ENCODE measurements at places on chromosomes 1 and 21.

DNA sequence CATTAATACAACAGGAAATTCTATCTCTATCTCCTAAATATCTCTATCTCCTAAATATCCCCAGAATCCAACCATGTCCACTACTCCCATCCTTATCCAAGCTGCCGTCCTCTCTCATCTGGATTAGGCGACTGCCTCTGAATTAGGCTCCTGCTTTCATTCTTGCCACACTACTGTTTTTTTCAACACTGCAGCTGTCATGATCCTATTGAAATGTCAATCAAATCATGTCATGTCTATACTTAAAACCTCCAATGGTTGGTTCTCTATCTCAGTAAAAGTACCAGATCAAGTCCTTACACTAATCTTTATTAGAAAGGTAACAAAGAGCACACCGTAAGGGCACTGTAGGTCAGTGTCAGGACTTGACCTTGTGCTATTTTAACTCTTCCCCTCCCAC is 82.0 kb upstream of the NFIA start:
- DNase-seq, result no peak

GRCh38 chr1:109659997-109660690 is 4.2 kb downstream of the GSTM4 start:
- no peak for DNase-seq

GRCh38 chr1:97084546-97084945 is 363.0 kb downstream of the PTBP2 start:
- no peak for DNase-seq

GRCh38 chr1:76102046-76102445 is 27.5 kb downstream of the ST6GALNAC3 start:
- DNase-seq, result no peak

DNA sequence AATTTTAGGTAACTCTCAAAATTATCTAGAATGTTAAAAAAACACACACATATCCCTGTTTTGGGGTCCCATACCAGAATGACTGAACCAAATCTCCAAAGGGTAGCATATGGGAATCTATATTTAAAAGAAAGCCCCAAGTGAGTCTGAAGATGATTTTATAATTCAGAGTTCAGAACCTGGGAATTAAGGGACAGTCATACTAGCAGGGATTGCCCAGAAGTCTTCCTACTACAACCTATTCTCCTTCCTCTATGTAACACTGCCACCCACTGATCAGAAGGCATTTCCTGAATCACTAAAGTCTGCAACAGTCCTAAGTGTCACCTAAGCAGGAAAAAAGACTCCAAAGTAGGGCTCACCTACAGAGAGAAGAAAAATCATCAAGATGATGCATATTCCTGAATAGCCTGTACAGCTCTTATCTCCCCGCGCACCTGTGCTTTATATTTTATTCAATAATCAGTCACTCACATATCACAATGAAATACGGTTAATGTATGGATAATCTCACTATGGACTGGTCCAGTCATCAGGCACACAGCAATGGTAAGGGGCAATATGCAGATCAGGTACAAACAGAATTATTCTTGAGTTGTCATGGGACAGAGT is 4.9 kb downstream of the RGS1 start:
- no peak for DNase-seq

- no peak for DNase-seq
These were observed 18.1 kb upstream of the PRDM2 start for GRCh38 chr1:13681921-13682320.

- DNase-seq, result no peak
These were observed 109.6 kb downstream of the PCP4 start for GRCh38 chr21:39976800-39977199.

GRCh38 chr1:18599086-18599485 is 31.6 kb upstream of the PAX7 start:
- no peak for DNase-seq

GRCh38 chr1:149844101-149844500 is 55.3 kb upstream of the BOLA1 start:
- no peak for DNase-seq

DNA sequence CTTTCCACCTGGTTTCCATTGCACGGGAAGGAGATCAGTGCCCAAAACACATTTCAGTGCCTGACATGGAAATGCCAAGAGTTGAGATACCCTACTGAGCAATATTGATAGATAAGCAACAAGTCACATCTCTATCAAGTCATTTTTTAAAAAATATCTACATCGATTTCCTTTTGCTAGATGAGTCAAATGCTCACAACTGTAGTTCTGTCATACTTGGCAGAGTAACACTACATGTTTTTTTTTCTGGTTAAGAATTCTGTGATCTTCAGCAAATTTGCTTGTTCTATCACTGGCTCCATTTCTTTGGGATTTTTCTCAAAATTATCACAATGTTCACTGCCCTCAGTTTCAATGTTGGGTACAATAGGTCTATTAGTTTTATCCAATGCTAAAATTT is 145.4 kb downstream of the ZC3H11B start:
- DNase-seq, result no peak

- no peak for DNase-seq
These were observed 18.4 kb downstream of the VANGL1 start for GRCh38 chr1:115660151-115660550.

DNA sequence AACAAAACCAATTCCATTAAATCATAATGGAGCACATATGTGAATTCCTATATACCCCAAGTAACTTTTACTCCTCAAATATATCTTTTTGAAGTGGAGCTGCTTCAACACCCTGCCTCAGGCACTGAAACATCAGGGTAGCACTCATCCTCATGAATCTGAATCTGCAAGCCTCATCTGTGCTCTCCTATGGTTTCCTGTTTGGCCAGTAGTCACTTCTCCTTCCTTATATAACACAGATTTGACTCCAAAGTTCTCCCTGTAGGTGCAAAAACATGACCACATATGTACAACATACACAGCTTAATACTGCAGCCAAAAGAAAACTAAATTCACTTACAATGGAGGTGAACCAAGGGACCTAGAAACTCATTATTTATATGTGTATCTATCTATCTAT is 7.2 kb downstream of the TRIT1 start:
- no peak for DNase-seq

GRCh38 chr21:29371464-29371863 is 72.7 kb downstream of the BACH1 start:
- DNase-seq, result no peak

GRCh38 chr1:150973836-150974579 is 627 bp downstream of the CERS2 start:
- DNase-seq, result no peak

DNA sequence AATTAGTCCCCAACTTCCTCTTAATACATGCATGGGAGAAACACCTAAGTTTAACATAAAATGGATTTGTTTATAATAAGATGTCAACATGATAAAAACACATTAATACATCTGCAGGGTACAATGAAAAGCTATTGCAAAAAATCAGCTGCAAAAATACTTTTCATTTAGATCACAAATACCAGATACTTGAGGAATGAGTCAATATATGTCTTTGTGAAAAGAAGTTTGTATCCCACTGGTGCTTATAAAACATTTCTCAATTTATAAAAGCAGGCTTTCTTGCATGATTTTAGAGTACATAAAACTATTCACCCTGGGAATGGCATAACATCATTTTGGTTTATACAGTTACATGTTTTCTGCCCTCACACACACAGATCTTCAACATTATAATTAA is 18.6 kb upstream of the PRKAA2 start:
- no peak for DNase-seq

- no peak for DNase-seq
These were observed 14.5 kb downstream of the SAMD11 start for GRCh38 chr1:938088-938683.

DNA sequence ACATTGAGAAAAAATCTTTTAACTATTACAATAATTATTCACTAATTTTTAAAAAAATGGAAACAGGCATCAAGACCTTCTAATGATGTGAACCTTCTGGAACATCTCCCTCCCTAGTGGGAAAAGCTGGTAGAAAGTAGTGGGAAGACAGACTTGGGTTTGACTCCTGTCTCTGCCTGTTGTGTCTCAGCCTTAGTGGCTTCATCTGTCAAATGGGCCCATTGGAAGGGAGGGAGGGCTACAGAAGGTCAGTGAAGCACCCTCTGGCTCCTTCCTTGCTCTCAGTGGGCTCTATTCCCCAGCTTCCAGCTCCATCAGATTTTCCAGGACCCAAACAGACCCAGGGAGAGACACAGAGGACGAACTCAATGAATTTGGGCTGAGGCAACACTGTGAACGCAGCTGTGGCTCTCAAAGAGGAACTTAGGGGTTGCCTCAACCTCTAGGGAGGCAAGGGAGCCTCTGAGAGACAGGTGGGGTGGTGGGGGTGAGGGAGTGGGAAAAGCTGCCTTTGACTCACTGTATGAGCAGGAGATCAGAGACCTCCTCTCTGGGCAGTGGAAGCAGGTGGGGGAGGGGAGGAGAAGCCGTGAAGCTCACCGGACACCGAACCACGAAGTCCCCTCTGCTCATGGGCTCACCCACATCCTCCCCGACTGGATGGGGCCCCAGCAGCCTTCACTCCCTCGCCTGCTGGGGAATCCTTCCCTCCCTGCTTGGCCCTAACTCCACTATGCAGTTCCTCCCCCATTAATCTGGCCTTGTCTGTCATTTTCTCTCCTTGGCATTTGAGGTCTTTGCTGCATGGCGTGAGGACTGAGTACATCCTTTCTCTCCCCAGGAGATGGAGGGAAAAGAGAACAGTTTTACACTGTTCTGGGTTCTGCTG is 4.5 kb downstream of the CNR2 start:
- DNase-seq, result no peak

DNA sequence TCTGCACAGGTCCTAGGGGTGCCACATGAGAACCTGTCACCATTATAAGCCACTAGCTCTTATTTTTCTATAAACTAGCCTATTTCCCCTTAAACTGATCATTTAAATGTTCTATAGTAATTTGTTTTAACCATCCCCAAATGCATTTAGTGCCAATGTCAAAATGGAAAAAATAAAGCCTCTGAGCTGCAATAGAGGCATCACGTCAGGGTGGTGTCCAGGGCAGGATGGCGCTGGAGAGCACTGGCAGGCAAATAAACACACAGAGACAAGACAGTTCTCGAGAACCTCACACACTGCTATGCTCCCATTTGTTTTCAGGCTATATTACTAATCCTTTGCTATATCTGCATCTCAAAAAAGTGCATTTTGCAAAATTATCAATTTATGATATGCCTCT is 73.4 kb upstream of the NEK2 start:
- DNase-seq, result no peak

DNA sequence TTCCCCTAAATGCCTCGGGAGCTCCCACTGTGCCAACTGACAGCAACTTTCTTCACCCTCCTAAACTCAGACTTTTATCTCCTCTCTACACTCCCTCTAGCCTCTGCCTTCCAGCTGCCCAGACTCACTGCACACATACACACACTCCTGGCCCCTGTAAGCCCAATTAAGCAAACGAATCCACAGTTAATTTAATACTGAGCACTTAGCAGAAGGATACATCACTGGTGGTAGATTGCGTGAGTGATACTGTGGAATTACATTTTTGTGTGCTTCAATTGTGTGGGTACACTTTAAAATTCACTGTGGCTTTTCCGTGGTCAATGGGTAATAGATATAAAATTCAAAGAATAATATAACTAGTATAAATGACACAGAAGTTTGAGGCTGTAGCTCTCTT is 33.6 kb upstream of the GJB5 start:
- no peak for DNase-seq

DNA sequence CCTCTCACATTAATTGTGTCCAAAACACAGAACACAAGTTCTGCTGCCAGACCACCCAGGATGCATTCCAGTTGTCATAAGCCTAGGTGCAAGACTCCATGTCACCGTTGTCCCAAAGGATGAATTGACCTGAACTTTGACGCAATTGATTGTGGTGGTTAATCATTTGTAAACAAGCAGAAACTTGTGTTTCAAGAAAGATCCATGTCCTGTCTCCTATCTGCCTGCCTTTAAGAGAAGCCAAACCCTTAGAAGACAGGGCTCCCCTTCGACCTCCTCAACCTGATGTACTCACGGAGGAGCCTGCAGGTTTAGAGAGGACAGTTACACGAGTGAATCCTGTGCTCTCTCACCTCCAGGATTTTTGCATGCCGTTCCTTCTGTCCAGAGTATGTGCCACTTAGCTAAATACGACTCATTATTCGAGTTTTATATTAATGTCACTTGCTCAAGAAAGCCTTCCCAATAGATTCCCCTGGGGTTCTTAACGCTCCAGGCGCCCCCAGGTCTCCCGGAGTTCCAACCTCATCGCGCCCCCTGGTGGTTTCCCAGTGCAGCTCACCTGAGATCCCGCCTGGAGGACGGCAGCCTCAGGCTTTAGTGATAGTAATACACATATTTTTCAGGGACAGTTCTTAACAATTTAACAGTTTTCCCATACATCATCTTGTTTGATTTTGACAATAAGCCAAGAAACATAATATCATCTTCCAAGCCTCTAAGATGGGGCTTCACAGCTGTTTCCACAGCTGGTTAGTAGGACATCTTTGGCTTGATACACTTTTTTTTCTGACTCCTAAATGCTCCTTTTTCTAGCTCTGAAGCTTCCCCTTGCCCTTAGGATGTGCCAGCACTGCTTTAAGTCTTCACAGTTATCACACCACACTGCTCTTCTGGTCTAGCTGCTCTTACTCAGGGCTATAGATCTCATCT is 2.4 kb upstream of the C8B start:
- DNase-seq, result no peak

DNA sequence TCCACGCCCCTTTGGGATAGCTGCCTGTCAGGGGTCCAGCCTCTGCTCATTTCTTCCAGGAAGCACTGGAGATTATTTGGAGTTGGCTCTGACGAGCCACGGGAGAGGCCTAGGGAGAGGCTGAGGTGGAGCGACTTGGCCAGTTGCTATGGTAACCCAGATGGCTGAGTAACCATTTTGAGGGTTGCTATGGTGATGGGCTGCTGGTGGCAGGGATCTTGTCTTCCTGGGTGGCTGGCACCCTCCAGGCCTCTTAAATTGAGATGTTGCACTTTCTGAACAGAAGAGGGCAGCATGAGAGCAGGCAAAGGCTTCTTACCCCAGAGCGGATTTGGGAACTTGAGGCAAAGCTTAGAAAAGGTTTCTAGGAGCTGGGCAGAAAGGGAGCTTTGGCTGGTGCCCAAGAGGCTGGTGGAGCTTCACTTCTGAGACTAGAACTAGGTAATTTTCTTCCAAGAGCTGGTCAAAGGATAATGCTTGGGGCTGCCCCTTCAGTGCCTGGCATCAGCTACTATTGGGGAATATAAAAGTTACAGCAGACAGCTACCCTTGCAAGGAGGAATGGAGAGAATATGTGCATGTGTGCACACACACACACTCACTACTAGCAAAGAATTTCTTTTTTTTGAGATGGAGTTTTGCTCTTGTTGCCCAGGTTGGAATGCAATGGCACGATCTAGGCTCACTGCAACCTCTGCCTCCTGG is 72.5 kb downstream of the NDUFS5 start:
- peak; percentile 56 for DNase-seq

GRCh38 chr21:45010860-45011259 is 63.5 kb upstream of the ADARB1 start:
- DNase-seq, result no peak

Data from stimulated activated CD4-positive, alpha-beta T cell treated with anti-CD3 and anti-CD28 coated beads, TNF-alpha, amount 100 ng/mL, for 24 hours (primary cell).